Activated naive CD4-positive, alpha-beta T cell treated with anti-CD3 and anti-CD28 coated beads, Interleukin-2, amount 50 U/mL, for 16 hours (primary cell): ENCODE measurements at places on chromosomes 6 and 20.

- DNase-seq = no peak
Observed at GRCh38 chr20:62800314-62801259, 4.0 kb upstream of the OGFR start.

DNA sequence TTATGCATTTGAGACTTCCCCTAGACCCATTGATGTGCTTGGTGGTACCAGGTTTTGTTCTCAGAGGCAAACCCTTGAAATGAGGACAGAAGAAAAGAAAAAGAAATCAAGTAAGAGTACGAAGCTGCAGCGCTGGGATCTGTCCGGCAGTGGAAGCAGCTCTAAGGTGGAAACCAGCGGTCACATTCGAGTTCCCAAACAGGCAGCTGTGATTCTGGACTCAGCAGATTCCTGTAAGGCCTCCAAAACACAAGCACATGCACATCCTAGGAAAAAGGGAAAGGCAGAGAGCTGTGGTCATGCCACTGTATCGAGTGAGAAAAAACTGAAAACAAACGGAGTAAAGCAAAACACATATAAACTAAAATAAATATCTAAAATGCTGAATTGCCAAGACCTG is 4.5 kb downstream of the FAM217B start:
- DNase-seq = no peak

DNA sequence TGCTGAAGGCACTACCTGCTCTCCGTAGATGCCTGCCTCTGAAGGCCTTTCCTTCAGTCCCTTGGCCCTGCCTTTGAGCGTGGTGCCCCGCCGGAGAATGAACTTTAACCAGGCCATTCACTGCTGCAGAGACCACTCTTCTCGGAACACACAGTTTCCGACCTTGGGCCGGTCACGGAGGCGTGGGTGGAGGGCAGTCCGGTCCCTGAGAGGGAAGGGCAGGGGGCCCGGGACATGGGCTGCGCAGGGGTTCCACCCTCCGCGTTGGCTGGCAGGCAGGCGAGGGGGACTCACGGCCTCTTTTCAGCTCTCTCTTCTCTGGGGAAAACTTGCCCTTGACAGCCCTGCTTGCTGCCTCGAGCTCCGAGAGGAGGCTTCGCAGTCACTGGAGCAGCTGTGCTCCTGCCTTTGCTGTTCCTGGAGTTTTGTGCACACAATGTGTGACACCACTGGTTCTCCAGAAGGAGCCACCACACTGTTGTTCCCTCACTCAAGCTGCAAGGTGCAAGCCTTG is 187.8 kb downstream of the SMOC2 start:
- no peak for DNase-seq

DNA sequence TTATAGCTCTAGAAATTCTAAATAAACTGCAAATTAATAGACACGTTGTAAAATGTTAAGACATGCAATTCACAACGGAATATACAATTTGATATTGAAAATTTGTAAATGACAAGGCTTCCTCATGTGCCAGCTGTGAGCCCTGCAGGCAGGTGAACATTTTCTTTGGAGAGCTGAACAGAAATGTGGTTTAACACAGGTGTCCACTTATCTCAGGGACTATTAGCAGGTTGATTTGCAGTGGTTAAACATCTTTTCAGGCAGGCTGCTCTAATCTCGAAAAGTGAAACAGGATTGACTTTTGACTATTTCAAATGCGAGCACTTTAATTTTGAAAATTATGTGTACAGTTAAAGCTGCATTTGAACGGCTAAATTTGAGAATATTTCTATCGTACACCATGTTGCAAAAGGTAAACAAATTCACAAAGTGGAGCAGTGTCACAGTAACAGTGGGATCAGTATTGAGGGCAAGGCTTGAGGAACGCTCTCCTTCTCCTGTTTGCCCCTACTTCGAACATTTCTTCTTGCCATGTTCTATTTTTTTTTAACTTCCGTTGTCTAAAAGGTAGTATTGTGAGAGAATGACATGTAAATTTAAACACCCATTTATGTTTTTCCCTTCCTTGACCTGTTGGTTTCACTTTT is 210.8 kb downstream of the CDKAL1 start:
- no peak for DNase-seq

GRCh38 chr6:44712353-44713111 is 325.0 kb downstream of the CDC5L start:
- DNase-seq = no peak

- DNase-seq = no peak
Observed at GRCh38 chr6:124755321-124755720, 206.9 kb upstream of the RNF217 start.

GRCh38 chr20:63534831-63535651 is 2.1 kb downstream of the PTK6 start:
- no peak for DNase-seq

- no peak for DNase-seq
Observed at GRCh38 chr20:1722513-1723050, 65.0 kb upstream of the SIRPG start.

- no peak for DNase-seq
Observed at GRCh38 chr6:54028170-54028569, 83.1 kb upstream of the MLIP start.

DNA sequence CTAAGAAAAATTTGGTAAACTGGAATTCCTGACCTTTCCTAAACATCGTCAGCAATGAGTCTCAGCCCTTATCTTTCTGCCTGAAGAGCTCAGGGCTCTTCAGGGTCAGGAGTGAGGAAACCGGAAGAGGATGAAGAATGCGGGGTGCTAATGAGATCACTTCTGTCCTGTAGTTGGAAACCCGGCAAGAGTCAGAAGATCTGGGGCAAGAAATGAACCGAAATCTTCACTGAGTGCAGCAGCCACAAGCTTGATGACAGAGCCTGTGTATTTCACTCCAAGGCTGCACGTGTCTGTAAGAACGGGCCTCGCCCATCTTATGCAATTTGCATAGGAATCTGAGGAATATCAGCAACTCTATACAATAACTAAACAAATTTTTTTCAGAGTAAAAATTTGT is 60.4 kb upstream of the QKI start:
- no peak for DNase-seq

DNA sequence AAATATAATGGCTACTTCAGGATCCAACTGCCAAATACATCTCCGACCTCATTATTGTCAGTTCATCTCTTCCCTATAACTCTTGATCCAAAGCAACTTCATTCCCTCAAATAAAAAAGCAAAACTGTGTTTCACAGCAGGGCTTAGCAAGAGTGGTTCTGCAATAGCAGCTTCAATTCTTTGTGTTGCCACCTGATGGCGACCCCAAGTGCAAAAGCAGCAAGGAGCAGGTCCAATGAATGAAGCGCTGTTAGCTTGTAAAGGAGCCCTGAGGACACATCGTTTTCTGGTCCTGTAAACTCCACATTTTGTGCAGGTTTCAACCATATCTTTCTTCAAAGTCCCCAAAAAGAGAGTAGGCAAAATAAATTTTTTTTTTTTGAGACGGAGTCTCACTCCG is 19.6 kb downstream of the RTN4IP1 start:
- DNase-seq = no peak

DNA sequence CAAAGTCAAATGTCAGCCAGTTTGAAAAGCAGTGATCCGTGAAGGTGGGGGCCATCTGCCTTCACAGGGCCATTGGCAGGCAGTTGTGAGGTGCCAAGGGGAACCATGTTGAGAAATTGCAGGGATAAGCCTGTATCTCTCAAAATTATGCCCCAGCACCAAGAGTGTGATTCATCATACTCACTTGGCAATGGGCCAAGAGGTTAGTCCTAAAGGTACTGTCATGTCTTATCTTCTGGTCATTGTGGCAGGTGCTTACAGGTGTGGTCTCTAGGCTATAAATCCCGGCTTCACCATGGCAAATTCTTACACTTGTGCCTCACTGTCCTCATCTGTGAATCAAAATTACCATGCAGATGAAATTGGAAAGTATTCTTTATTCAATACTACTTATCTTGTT is 150.7 kb upstream of the LAMP5 start:
- no peak for DNase-seq

DNA sequence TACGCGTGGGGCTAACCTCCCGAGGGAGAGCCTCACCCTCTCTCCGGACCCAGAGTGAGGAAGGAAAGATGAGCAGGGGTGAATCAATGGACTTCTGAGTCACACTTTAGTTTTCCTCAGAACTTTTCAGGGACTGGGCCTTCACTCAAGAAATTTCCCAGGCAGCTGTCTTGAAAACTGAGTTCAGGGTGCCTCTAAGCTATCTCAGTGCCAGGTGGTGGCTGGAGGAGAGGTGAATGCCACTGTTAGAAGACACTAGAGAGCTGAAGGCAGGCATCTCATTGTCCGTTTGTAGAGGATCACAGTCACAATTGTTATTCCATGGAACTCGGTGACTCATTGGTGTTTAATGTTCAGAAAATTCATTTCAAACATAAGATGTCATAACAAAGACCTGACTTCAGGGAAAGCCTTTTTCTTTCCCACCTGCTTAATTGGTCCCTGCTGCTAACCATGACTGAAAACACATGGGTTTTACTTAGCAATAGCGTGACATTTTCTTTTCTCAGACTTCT is 5.3 kb upstream of the SERPINB6 start:
- DNase-seq = no peak

DNA sequence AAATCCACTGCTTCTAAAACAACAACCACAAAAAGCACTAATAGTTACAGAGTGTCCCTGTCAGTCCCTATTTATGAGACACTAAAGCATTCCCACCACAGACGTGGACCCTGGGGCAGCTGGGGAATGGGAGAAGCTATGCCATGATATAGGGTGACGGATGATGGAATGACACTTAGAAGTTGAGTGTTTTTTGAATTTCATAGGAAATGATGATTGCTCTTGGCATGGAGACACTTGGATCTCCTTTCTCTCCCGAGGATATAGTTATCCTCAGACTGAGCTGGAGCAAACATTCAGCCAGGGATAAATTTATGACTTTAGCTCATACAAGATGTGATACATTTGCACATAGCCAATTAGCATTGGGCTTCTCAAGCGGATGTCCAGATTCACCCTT is 151.2 kb downstream of the EDN3 start:
- no peak for DNase-seq

DNA sequence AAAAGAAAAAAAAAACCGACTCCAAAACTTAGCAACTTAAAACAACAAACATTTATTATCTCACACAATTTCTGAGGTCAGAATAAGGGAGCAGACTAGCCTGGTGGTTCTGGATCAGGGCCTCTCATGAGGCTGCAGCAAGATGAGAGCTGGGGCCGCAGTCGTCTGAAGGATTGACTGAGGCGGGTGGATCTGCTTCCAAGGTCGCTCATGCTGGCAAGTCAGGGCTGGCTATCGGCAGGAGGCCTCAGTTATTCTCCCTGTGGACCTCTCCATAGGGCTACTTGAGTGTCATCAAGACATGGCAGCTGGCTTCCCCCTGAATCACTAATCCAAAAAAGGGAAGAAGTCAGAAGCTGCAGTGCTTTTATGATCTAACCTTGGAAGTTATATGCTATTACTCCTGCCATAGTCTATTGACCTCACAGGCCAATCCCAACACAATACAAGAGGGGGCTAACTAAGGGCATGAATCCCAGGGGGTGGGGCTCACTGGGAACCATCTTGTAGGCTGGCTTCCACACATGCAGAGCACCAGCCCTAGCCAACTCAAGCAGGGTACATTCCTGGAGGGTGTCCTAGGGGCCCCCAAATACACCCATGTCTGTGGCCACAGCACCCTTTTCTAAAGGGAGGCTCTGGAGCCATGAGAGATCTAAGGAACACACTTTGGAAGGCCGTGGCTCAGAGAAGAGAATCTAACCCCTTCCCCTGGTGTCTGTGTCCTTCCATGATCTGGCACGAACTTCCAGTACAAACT is 11.3 kb downstream of the EBF4 start:
- DNase-seq = no peak

GRCh38 chr20:20407891-20408805 is 40.2 kb downstream of the INSM1 start:
- no peak for DNase-seq

- no peak for DNase-seq
Observed at GRCh38 chr6:143598466-143599080, 79.2 kb upstream of the PHACTR2 start.

DNA sequence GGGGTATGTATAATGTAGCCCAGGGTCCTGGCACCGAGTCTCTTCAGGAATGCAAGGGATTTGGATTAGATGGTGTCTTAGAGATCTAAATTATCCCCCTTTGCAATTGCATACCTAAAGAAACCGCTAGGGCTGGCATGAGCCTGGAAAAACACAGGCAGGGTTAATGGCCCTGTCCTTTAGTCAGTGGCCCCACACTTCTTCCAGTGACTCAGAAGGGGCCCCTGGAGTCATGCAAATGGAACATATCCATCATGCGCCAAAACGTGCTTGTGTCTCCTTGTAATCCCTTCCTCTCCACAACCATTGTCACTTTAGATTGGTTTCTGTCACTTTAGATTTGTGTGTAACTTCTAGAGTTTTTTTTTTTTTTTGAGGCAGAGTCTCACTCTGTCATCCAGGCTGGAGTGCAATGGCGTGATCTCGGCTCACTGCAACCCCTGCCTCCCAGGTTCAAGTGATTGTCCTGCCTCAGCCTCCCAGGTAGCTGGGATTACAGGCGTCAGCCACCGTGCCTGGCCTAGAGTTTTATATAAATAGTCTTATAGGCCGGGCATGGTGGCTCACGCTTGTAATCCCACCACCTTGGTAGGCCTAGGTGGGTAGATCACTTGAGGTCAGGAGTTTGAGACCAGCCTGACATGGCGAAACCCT is 8.7 kb upstream of the MYBL2 start:
- DNase-seq = peak; percentile 56

DNA sequence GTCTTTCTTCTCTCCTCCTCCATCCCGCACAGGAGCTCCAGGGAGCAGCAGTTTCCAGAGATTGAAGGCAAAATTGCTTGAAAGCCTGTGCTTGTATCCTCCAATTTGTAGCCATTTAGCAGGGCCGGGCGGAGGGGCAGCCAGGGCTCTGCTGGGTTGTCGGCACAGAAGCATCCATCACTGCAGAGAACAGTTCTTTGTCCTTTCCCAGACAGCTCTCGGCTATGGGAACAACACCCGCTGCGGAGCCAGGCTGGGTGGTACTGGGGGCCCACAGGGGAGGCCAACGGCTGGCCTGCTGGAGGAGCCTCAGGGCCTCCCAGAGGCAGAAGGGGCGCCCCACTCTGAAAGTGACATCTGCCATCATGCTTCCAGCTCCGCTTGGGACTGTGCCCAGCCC is 7.8 kb downstream of the HRH3 start:
- no peak for DNase-seq

DNA sequence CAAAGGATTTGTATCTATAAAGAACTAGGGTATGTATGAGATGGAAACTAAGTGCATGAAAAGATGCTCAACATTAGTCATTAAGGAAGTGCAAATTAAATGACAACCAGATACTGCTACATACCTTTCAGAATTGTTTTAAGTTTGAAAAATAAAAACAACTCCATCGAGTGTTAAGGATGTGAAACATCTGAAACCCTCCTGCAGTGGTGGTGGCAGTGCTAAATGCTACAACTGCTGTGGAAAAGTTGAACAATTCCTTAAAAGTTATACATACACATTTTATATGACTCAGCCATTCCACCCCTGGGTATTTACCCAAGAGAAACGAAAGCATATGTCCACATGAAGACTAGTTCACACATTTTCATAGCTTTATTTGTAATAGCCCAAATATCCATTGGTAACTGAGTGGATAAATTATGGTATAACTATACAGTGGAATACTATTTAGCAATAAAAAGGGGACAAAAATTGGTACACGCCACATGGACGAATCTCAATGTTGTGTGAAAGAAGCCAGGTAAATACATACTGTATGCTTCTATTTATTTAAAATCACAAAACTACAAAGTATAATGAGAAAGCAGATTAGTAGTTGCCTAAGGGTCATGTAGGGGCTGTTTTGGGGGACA is 10.6 kb downstream of the ARMH2 start:
- peak; percentile 19 for DNase-seq
